ENCODE measurements at places on chromosomes 3 and 15.

GRCh38 chr3:127451321-127451720, 139.2 kb downstream of the TPRA1 start:
- DNase-seq, result no peak

GRCh38 chr3:197542741-197543454, 12.9 kb downstream of the BDH1 start:
- DNase-seq, result no peak

DNA sequence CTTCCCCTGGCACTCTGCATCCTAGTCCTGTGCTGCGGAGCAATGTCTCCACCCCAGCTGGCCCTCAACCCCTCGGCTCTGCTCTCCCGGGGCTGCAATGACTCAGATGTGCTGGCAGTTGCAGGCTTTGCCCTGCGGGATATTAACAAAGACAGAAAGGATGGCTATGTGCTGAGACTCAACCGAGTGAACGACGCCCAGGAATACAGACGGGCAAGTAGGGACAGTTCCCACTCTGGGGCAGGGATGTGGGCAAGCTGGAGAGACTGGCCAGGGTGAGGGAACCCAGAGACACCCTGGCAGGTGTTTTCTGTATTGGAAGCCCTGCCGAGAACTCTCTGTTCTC, 247 bp downstream of the FETUB start:
- no peak for DNase-seq

- no peak for DNase-seq
Observed at GRCh38 chr3:136136454-136136853, 59.7 kb downstream of the MSL2 start.

DNA sequence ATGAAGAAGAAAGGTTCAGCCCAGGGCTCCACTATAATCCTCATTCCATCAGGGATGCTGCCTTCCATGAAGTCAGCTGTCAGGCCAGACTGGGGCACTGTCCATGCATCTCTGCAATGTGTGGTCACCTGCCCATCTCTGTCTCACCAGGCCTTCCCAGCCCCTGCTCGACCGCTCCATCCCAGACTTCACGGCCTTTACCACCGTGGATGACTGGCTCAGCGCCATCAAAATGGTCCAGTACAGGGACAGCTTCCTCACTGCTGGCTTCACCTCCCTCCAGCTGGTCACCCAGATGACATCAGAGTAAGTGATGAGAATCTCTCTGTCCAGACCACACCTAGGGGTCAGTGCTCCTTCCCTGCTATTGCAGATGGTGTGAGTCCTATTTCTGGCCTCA, 454.1 kb downstream of the EPHB1 start:
- DNase-seq, result no peak
